ENCODE measurements at places on chromosomes 3 and 15.
A peak's percentile ranks its signal among the peaks of the same experiment; 100 is the strongest.

DNA sequence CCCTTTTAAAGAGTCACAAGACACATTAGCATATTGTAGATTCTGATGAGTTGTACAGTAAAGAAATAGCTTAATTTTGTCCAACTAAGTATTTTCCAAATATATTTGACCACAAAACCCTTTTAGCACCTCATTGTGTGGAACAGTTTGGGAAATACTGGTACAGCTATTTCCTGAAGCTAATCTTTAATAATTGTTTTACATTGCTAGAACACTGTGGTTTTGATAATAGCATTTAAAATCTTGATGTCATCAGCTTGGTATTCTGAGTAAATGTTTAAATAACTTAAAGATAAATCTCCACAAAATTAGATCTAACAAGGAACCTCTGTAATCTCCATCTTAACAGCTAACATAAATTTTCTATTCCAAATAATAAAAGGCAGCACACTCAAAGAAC, 140.0 kb upstream of the MLF1 start:
- H3K4me3 ChIP-seq, result no peak overlapping the region
- no peaks in the 10 kb centered on the region for H3K36me3 ChIP-seq
- no peaks in the 10 kb centered on the region for H3K4me1 ChIP-seq
- no peaks in the 10 kb centered on the region for H3K27me3 ChIP-seq

DNA sequence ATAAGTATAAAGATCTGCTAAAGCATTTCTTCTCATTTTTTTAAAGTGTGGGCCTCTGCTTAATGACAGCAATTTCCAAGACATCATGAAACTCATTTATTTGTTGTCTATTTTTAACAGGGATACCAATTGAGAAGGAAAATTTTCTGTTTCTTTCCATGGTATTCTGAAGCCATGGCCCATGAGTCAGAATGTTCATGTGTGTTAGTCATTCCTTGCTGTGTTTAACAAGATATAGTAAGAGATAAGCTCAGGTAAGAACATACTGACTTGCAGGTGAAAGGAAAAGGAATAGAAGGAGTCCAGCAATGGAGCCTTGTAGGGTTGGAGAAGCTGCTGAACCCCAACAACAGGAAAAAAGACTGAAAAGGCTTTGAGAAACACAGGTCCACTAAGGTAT, 17.0 kb upstream of the ARID3B start:
- no peak overlapping the region for H3K4me3 ChIP-seq
- no peak overlapping the region for H3K27ac ChIP-seq
- no peak for DNase-seq

DNA sequence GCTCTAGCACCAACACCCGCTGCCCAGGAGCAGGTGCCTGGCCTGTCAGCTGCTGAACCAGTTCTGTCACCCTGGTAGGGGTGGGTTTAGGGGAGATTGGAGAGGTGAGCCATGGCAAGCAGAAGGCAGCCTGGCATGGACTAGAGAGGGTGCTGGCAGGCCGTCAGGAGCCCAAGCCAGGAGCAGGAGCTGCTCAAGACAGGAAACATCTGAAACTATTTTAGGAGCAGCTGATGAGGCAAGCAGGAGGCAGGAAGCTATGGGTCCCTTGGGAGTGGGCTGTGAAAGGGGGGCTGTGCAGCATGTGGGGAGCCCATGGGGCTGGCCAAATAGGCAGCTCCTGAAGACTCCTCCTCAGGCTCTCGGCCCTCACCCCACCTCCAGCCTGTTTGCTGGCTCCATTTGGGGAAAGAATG, 2.3 kb downstream of the INKA1 start:
- peaks cover 16% of the 10 kb centered on the region for H3K36me3 ChIP-seq
- no peaks in the 10 kb centered on the region for H3K27me3 ChIP-seq
- peaks cover 53% of the 10 kb centered on the region for H3K4me1 ChIP-seq
- H3K27ac ChIP-seq, result peak overlapping the region; percentile 94
- H3K4me3 ChIP-seq, result peak overlapping the region; percentile 92

DNA sequence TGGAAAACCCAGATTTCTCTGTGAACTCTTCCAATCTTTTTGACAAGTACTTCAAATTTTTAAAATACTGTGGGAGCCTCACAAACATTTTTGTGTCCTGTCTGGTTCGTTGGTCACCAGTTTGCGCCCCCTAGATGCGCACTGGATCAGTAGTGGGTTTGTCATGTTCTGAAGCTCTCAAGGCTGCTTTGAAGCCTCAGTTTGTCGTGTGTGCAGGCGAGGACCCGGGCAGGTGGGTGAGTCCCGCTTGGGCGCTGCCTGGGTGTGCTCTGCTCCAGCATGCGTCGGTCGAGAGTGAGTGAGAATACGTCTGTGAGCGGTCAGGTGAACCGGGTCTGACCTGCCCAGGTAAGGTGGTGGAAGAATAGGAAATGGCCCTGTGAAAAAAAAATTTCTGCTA, 17.3 kb upstream of the AEN start:
- H3K27ac ChIP-seq, result no peak overlapping the region
- DNase-seq, result no peak
- peaks cover 16% of the 10 kb centered on the region for H3K4me1 ChIP-seq
- no peaks in the 10 kb centered on the region for H3K36me3 ChIP-seq

DNA sequence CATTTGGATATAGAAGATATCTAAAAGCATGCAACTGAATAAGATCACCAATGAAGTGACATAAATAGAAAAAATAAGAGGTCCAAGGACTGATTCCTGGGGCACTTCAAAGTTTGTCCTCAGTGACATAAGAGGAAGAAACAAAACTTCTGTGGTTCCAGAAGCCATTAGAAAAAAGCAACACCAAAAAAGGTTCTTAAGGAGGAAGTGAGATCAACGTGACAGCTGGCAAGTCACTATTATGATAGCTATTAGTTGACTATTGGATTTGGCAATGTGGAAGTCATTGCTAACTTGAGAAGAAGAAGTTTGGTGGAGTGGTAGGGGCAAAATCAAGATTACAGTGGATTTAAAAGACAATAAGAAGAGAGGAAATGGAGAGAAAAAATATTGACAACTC, 1098.3 kb downstream of the NAALADL2 start:
- no peak for DNase-seq
- no peak overlapping the region for H3K27ac ChIP-seq
- H3K27me3 ChIP-seq, result no peaks in the 10 kb centered on the region
- H3K4me1 ChIP-seq, result no peaks in the 10 kb centered on the region

DNA sequence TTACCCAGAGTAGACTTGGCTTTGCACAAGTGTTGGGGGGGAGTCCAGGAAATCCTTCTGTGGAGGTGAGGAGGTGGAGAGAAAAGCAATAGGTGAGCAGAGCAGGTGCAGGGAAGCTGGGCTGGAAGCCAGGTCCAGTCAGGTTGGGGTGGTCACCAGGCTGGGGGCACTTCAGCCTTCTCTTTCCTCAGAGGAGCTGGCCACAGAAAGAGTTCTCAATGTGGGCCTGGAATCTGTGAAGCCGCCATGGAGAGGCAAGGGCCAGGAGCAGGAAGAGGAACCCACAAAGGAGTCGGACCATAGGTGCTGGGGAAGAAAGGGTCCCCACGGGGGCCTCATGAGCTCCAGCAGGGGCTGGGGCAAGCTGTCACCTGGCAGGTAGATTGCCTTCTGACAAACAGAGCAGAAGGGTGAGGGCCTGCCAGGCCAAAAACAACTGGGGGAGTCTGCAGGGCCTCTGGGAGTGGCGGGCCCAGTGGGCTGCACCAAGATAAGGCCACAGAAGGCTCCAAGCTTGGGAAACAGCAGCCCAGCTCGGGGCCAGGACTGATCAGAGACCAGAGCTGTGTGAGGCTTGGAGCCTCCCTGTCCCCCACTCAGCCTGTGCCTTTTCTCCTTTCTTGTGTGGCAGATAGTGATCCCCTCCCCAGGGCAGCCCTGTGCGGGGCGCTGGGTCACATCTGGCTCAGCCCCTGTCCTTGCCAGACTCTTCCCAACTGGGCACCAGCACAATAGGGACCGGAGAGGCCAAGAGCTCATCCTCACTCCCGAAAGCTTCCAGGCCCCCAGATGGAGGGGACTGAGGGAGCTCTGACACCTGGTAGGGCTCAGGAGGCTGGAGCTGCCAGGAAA, 53.0 kb upstream of the FGD5 start:
- no peaks in the 10 kb centered on the region for H3K27me3 ChIP-seq
- H3K4me3 ChIP-seq, result no peak overlapping the region
- H3K36me3 ChIP-seq, result no peaks in the 10 kb centered on the region
- no peak for DNase-seq

- H3K27me3 ChIP-seq, result no peaks in the 10 kb centered on the region
- H3K27ac ChIP-seq, result no peak overlapping the region
- H3K4me1 ChIP-seq, result no peaks in the 10 kb centered on the region
- DNase-seq, result no peak
- no peak overlapping the region for H3K4me3 ChIP-seq
These were observed 20.8 kb upstream of the SLC7A14 start for GRCh38 chr3:170606675-170607074.

DNA sequence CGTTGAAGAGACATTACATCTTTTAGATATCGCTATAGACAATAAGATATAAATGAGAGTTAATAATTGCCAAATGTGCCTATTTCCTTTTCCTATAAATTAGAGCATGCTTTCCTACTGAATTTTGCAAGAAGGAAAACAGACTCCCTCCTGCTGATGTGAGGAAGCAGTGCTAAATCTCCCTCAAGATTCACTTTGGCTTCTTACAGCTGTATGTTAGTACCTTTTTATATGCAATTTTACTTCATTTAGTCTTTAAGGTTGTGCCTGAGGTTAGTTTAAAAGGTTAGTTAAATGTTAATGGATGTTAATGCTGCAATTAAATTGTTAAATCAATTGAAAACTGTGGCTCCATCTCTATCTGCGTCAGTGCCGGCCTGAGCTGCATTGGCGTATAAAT, 728.8 kb downstream of the NR2F2 start:
- H3K27me3 ChIP-seq, result no peaks in the 10 kb centered on the region
- no peaks in the 10 kb centered on the region for H3K36me3 ChIP-seq
- H3K4me3 ChIP-seq, result no peak overlapping the region
- DNase-seq, result no peak

DNA sequence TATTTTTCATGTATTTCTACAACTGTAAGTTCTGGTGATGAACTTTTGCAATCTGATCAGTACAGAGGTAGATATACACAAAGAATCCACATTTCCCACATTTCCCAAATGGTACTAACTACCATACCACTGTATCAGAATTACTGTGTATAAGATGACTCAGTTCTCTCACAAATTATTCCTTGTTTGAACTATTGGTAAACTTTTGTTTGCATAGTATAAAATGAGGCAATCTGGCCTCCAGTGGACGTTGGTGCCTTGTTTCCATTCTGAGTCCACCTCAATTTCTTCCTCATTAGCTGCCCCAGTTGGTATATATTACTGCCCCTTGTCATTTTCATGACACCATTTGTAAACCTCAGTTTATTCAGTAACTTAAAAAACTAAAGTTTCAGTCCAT, 38.5 kb downstream of the SPTSSB start:
- H3K36me3 ChIP-seq, result no peaks in the 10 kb centered on the region
- H3K27me3 ChIP-seq, result no peaks in the 10 kb centered on the region
- no peak overlapping the region for H3K4me3 ChIP-seq

- no peak for DNase-seq
- H3K4me3 ChIP-seq, result no peak overlapping the region
- H3K27me3 ChIP-seq, result no peaks in the 10 kb centered on the region
- H3K4me1 ChIP-seq, result no peaks in the 10 kb centered on the region
- H3K36me3 ChIP-seq, result no peaks in the 10 kb centered on the region
- no peak overlapping the region for H3K27ac ChIP-seq
These were observed 107.9 kb upstream of the ARL6 start for GRCh38 chr3:97656638-97657037.
